ENCODE measurements at places on chromosomes 2 and 18.
A peak's percentile ranks its signal among the peaks of the same experiment; 100 is the strongest.

- no peak for DNase-seq
Observed at GRCh38 chr2:11559066-11559785, 25.4 kb downstream of the GREB1 start.

DNA sequence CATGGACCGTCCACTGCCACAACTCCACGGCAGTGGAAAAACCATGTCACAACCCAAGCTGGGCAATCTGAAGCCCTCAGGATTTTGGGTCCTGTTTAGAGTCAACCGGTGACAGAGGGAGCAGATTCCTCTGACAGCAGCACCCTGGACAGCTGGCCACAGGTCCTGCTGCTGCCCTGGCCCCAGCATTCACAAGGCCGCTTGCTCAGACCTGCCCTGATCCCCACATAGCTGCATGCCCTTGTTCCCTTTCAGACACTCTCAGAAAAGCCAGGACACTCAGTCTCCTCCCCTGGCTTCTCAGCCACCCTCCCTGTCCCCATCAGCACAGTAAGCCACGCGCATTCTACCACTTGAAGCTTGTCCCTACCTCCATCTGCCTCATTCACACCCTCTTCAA lies 1.6 kb downstream of the COPS9 start:
- DNase-seq, result no peak

GRCh38 chr2:60838481-60838880 lies 42.9 kb upstream of the REL start:
- no peak for DNase-seq

DNA sequence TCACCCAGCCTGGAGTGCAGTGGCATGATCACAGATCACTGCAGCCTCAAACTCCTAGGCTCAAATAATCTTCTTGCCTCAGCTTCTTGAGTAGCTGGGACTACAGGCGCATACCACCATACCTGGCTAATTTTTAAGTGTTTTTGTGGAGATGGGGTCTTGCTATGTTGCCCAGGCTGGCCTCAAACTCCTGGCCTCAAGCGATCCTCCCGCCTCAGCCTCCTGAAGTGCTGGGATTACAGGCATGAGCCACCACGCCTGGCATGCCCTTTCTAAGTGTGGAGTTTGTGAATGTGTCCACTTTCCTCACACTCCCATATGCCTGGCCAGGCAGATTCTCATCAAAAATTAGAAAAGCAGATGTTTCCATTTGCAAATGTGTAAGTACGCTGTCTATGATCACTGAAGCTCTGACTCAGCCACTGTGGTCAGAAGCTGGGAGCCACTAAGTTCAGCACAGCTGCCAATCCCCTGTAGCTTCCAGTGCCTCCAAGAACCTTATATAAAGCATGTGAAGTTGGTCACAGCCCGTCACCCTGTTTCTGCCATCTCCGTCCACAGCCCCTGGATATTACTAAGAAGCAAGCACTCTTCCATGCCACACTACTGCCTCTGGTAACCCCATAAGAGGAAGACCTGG lies 155.4 kb downstream of the FAM210A start:
- DNase-seq, result peak; percentile 16

- no peak for DNase-seq
Observed at GRCh38 chr2:95303191-95303919, 6.2 kb downstream of the KCNIP3 start.

GRCh38 chr2:181632733-181633401 lies 24.0 kb downstream of the CERKL start:
- DNase-seq, result no peak

- DNase-seq, result no peak
Observed at GRCh38 chr2:68225119-68225632, 27.2 kb downstream of the PPP3R1 start.

DNA sequence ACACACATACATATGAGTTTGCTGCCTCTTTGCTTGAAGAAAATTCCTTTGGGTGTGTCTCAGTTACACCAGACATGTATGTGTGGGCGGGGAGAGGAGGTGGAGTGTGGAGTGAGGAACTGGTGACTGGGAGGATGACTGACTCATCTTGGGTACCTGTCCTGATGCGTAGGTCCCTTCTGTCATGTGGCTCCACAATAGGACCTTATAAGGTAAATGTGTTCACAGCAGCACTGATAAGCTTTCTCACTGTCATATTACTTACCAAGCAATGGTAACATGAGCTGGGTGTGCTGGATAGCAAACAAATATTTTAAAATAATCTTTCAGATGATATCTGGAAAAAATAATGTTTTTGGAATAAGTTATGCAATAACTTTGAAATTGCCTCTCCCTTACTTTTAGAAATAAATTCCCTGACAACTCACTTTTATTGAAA lies 45.1 kb downstream of the SLC9A2 start:
- peak; percentile 75 for DNase-seq

- peak; percentile 15 for DNase-seq
Observed at GRCh38 chr2:134934641-134935040, 16.0 kb downstream of the CCNT2 start.

GRCh38 chr18:22946846-22947245 lies 13.7 kb downstream of the RBBP8 start:
- DNase-seq, result no peak

DNA sequence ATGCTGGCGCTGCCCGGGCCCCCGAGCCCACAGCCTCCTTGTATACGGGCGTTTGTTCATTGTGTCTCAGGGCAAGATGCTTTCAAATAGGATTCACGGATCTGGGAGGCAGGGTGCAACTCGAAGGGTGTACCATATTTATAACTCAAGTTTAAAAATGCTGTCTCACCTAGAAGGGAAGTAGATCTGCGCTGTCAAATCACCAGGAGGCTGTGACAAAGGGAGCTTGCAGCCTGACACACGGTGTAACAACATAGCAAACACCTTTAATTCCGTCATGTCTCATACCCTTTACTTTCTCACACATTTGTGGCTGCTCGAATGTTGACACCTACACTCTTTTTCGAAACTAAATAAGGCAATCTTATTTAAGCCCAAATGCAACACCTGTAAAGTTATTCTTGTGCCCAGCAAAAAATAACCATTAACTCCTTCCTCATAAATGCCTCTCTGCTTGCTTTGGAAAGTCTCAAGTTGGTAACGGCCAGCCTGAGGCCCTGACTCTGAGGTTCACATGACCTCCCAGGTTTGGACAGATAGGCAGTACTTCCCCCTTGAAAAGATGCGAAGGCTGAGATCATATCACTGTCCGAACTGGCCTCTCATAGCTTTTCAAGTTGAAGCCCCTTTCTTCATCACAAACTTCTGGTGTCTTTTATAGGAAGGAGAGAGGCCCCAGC lies 11.6 kb downstream of the ZEB2 start:
- DNase-seq, result no peak

DNA sequence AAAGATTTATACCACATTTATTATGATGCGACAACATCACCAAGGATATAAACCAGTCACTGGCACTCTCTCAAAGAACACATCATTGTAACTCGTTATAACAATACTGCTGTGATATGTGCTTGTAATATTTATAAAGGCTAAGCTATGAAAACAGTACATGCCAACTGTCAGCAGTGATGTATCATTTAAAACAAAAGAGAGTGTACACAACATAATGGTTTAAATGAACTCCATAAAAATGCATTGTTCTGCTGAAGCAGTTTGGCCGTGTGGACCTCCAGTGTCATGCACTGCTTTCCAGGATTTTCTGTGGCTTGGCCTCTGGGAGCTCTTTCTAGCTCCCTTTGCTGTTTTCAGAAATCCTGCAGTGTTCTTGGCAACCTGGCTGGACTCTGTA lies 215.6 kb downstream of the MTX2 start:
- peak; percentile 1 for DNase-seq

DNA sequence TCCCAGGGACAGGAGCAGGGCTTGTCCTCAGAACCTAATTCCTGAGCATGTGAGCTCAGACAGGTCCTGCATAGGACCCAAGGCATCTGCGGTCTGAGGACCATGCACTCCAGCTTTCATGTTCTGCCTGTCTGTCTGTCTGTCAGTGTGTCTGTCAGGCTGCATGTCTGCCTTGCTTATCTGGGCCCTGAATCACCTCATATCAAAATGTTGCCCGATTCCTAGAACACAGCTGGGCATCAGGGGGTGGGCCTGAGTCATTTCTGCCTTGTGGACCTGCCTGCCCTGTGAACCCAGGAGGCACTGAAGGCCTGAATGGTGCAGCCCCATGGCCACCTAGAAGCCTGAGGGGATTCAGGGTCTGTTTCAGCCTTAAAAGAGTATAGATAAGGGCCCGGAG lies 22.1 kb downstream of the INHBB start:
- no peak for DNase-seq

DNA sequence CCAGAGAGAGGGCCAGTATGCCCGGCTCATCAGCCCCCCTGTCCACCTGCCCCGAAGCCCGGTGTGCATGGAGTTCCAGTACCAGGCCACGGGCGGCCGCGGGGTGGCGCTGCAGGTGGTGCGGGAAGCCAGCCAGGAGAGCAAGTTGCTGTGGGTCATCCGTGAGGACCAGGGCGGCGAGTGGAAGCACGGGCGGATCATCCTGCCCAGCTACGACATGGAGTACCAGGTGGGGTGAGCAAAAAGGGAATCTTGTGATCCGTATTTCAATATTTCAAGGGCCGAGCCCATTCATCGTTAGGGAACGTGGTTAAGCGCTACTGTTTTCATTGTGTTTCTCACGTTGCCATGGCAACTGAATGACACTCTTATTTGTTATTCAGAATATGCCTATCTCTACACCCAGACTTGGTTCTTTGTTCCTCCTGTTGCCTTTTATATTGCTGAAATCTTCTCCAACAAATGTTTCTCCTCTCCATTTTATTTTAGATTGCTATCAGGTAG lies 81.5 kb downstream of the NRP2 start:
- DNase-seq, result peak; percentile 95

DNA sequence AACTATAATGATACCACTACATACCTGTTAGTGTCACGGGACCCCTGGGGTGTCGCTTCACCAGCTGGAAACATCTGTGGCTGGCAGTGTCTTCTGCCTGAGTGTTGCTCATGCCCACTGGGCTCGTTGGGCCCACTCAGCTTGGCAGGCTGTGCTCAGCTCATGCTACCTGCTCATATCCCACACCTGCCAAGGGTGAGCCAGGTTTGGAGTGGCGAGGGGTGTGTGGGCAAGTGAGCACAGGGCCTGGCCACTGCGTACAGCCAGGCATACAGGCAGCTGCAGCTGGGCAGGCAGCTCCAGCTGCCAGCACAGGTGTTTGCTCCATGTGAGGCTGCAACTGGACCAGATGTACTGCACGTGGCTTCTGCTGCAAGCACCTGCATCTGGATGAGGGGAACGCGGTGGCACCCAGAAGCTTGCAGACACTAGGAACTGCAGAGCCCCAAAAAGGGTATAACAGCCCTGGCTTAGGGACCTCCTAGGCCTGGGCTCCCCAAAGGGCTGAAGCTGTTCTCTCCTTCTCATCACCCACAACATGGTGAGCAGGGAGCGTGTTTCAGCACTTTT lies 70.1 kb downstream of the SUCLG1 start:
- DNase-seq, result no peak

- peak; percentile 86 for DNase-seq
Observed at GRCh38 chr18:55706898-55707297, 118.9 kb upstream of the TCF4 start.

All from fibroblast of lung (primary cell).